ENCODE measurements at places on chromosomes 1 and 21. TPM values are rescaled to one million over a fixed set of nuclear protein-coding genes. Genes with fewer than 3 reads are reported as not detected.

DNA sequence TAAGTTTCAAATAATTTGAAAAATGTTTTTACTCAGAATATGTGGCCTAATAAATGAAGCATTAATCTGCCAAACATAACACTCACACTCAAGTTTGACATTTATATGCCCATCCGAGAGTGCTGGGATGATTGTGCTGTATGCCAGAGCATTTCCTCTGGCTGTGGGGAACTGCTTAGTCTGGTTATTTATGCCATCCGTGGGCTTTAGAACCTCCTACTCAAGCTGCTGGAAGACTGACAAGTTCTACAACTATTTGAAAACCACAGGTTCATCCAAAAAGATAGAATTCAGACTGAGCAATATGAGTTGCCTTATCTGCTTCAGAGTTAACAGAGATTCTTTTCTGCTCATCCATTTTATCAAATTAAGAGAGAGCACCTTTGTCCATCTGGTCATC, 25.9 kb downstream of the PCNX2 start:
- DNase-seq = no peak
- no peak overlapping the region for H3K4me3 ChIP-seq
- H3K4me1 ChIP-seq = no peaks in the 10 kb centered on the region
- no peaks in the 10 kb centered on the region for H3K27me3 ChIP-seq
- no peaks in the 10 kb centered on the region for H3K36me3 ChIP-seq

DNA sequence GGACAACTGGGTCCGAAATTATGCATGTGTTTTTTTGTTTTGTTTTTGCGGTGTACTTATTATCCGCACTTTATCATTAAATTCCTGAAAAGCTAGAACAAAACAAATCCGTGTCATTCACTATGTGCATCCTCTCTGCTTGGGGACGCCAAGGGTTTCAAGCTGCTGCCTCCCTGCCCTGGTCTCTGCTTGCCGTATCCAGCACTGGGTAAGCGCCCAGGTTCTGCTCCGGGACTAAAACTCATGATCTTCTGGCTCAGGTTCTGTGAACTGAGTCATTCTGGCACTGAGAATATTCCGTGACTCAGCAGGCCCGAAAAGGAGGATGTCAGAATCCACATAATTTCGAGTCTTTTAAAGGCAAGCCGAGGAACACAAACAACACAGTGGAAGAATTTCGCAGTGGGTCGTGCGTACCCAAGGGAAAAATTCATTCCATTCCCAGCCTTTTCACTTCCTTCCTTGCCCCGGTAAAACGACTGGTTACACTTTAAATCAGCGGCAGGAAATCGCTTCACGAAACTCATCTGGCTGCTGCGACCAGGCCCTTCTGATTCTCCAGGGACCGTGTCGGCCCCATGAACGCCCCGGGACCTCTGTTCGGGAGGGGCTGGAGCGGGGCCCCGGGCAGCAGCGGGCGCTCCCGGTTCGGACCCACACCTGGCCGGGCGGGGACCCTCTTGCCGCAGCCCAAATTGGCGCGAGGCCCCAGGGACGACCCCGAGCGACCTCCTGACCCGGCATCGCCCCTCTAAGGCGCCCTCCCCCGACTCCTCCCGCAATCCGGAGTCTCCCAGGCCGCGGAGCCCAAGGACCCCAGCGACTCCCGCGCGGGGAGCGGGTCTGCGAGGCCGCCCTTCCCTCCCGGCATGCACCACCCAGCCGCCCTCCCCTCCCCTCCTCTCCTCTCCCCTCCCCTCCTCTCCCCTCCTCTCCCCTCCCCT, 746 bp upstream of the LAMC1 start:
- peak overlapping the region; percentile 62 for H3K4me3 ChIP-seq
- peaks cover 37% of the 10 kb centered on the region for H3K4me1 ChIP-seq
- peak overlapping the region; percentile 94 for H3K27ac ChIP-seq
- no peaks in the 10 kb centered on the region for H3K27me3 ChIP-seq
- peak; percentile 86 for DNase-seq
- H3K36me3 ChIP-seq = no peaks in the 10 kb centered on the region

The COL16A1 gene
- 14.4 TPM for polyA plus RNA-seq

The PLCH2 gene
- polyA plus RNA-seq = 5.4 TPM

The LHX8 gene
- polyA plus RNA-seq = not detected

DNA sequence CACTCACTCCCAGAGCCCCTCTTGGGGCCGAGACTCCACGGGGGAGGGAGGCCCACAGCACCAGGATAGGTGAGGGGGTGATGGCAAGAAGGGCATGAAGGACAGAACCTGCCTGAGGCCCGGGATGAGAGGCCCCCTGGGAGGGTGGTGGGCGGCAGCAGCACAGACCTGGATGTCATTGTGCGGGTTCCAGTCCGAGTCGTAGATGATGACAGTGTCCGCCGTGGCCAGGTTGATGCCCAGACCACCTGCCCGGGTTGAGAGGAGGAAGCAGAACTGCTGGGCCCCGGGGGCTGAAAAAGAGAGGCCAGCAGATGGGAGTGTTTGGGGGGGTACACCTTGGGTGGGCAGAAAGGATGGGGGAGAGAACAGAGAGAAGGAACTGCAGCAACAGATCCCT, 50.1 kb downstream of the CHD5 start:
- H3K4me3 ChIP-seq = no peak overlapping the region
- no peaks in the 10 kb centered on the region for H3K36me3 ChIP-seq
- peak; percentile 49 for DNase-seq
- H3K27me3 ChIP-seq = peaks cover 50% of the 10 kb centered on the region
- peaks cover 11% of the 10 kb centered on the region for H3K4me1 ChIP-seq
- no peak overlapping the region for H3K27ac ChIP-seq

GRCh38 chr21:34705011-34705410, 36.2 kb downstream of the CLIC6 start:
- no peaks in the 10 kb centered on the region for H3K36me3 ChIP-seq
- H3K4me1 ChIP-seq = peaks cover 4% of the 10 kb centered on the region
- no peaks in the 10 kb centered on the region for H3K27me3 ChIP-seq
- H3K4me3 ChIP-seq = no peak overlapping the region
- DNase-seq = no peak
- H3K27ac ChIP-seq = no peak overlapping the region

GRCh38 chr1:10841118-10841517, 44.7 kb upstream of the CASZ1 start:
- H3K4me3 ChIP-seq = no peak overlapping the region
- H3K36me3 ChIP-seq = no peaks in the 10 kb centered on the region
- H3K4me1 ChIP-seq = no peaks in the 10 kb centered on the region
- H3K27ac ChIP-seq = no peak overlapping the region

DNA sequence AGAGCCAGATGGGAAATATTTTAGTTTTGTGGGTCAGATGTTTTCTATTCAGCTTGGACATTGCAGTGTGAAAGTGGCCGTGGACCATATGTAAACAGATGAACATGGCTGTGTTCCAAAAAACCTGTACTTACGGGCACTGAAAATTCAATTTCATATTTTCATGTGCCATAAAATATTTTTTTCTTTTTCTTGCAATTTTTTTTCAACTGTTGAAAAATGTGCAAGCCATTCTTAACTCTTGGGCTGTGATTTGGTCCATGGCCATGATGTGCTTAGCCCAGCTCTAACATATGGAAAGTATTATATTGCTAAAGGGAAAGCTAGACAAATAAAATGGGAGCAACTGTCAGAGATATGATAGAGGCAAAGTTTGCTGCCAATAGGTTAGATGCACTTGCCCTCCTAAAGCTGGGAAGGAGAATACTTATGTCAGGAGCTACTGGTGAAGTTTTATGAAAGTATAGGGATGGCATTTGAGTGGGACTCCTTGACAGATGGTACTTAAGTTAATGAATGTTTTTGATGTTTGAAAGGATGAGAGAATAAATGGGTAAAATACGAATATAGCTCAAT, 240.3 kb downstream of the RYR2 start:
- no peak overlapping the region for H3K27ac ChIP-seq
- no peaks in the 10 kb centered on the region for H3K27me3 ChIP-seq
- H3K4me3 ChIP-seq = no peak overlapping the region
- H3K36me3 ChIP-seq = no peaks in the 10 kb centered on the region
- no peak for DNase-seq

DNA sequence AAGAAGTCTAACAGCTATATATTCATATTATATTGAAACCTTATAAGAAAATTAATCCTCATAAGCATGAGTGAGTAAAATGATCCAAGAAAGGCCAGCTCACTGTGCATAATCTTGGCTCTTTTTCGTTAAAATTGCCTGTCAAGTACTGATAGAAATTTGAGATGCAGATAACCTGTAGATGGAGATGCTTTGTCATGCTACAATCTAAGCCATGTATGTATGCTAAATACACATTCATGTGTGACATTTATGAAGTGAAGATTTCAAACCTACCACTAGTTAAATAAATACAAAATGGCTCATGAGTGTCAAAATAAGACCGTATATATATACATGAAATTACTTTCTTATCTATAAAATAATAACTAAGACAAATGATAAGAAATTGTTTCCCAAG, 1491.5 kb upstream of the PRMT6 start:
- no peak for DNase-seq
- no peak overlapping the region for H3K27ac ChIP-seq
- no peaks in the 10 kb centered on the region for H3K36me3 ChIP-seq
- no peaks in the 10 kb centered on the region for H3K4me1 ChIP-seq

The ZDHHC18 gene
- 22.0 TPM for polyA plus RNA-seq

DNA sequence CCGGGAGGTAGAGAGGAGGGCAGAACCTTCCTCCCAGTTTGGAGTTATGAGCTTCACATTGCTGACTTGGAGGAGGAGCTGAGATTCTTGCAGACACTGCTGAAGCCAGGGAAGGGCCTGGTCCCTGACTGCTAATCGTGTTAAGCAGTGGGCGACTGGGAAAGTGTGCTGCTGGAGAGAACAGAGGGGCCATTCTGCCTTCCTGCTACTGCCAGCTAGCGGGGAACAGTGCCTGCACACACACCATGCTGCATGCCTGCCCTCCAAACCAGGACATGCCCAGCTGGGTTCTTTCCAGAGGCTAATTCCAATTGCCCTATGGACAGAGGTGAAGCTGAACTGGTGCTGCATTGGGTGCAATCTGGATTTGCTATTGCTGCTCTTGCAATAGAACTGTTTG, 281.4 kb downstream of the AJAP1 start:
- H3K4me3 ChIP-seq = no peak overlapping the region
- no peaks in the 10 kb centered on the region for H3K36me3 ChIP-seq
- no peak for DNase-seq
- H3K27me3 ChIP-seq = no peaks in the 10 kb centered on the region

DNA sequence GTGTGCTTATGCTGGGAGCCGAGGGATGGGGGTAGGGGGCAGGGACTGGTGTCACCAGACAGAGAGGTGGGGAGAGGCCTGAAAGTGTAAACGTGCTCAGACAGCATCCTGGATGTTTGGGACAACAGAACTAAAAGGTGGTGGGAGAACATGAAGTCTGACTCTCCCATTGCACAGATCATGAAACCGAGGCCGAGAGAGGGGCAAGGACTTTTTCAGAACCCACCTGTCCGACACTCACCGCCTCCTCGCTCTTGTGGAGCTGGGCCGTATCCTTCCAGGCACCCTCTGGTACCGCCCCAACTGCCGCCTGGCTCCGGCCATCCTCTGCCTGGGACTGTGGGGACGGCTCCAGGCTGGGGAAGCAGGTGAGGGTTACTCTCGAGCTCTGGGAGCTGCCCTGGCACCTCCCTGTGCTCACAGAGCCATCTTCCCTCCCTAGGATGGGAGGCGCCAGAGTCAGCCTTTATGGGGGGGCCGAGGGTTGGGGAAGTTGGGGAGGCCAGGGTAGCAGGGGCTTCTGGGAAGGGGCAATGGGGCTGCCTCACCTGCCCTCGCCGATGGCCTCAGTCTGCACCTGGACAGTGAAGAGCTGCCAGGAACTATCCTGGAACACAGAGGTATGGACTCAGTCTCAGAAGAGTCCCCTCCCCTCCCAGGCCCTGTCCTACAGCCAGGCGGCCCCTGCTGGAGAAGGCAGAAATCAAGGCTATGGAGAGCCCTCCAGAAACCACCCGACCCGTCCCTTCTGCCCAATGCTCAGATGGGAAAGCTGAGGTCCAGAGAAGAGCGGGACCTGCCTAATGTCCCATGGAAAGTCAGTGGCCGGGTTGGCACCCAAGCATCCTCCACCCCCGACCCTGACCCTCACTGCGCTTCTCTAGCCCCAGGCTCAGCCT, 7.0 kb downstream of the ATP13A2 start:
- peaks cover 66% of the 10 kb centered on the region for H3K36me3 ChIP-seq
- no peaks in the 10 kb centered on the region for H3K27me3 ChIP-seq
- no peak overlapping the region for H3K4me3 ChIP-seq
- no peak for DNase-seq

GRCh38 chr1:100928128-100928527, 32.2 kb downstream of the SLC30A7 start:
- peaks cover 74% of the 10 kb centered on the region for H3K4me1 ChIP-seq
- no peak overlapping the region for H3K4me3 ChIP-seq
- H3K27me3 ChIP-seq = no peaks in the 10 kb centered on the region
- no peak for DNase-seq

The LCE1F gene
- polyA plus RNA-seq = not detected

DNA sequence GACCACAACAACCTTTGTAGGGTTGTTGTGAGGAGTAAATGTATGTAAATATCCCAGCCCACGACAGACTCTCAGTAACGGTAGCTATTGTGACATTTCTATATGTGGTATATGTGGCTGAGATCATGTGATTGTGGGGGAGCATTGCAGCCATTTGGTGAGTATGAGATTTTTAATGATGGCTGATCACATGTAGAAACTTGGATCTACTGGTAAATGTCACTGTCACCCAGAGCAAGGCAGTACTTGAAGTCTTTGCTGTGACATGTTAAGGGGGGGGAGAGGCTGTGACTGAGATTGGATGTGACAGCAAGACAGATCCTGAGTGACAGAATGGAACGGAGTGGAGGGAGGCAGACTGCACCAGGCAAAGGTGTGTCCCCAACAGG, 23.9 kb upstream of the MEF2D start:
- no peaks in the 10 kb centered on the region for H3K27me3 ChIP-seq
- no peak overlapping the region for H3K4me3 ChIP-seq
- no peaks in the 10 kb centered on the region for H3K36me3 ChIP-seq
- no peak overlapping the region for H3K27ac ChIP-seq
- DNase-seq = no peak

DNA sequence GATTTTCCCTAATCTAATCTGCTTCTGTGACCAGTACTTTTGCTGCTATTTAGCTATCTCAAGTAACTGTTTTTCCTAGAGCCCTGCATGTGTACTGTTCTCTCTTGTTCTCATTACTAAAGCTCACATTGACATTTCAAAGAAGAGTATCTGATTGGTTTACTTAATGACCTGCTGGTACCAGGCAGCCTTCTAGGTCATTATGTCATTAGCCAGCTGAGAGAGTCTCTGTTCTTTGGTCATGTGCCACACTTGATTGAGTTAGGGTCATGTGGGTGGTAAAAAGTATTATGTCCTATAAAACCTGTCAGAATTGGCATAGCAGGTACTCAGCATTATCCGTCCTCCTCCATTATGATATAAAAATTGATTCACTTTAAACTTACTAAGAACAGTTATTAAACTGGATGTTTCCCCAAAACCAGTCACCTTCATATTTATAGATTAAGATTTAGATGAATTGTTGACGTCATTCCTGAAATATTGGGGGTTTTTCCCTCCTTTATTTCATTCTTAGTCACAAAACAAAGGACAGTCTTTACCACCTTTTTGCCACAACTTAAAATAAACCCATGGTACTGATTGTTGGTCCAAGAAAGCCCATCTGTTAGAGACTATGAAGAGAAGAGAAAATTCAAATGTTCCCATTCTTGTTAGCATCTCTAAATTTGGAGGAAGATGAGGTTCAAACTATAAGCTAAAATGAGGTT, 22.2 kb downstream of the FNDC5 start:
- DNase-seq = no peak
- H3K27ac ChIP-seq = no peak overlapping the region
- H3K4me1 ChIP-seq = no peaks in the 10 kb centered on the region
- peaks cover 94% of the 10 kb centered on the region for H3K36me3 ChIP-seq
- no peak overlapping the region for H3K4me3 ChIP-seq

The NOS1AP gene
- polyA plus RNA-seq = 0.16 TPM

- H3K27me3 ChIP-seq = no peaks in the 10 kb centered on the region
- no peak overlapping the region for H3K27ac ChIP-seq
These were observed 720.2 kb downstream of the LTN1 start for GRCh38 chr21:28272272-28272992.

All from spleen (tissue), 13 donors.